ENCODE measurements at places on chromosomes 13 and 19.

- DNase-seq: no peak
Observed at GRCh38 chr19:45419396-45419795, 4.3 kb downstream of the ERCC1 start.

DNA sequence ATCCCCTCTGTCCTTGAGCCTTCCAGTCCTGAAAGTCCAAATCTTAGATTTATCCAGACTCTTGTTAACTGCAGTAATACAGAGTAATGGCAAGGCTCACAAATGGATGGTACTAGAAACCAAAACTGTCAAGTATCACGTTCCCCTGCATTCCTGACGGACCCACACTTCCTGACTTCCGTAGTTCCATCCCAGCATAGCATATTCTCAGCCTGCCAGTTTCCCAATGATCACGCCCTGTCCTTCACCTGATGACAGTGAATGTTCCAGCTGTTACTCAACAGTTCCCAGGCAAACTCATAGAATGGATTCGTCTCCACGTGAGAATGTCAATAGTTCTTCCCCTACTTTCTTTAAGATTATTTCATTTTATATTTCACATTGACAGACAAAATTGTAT is 33.6 kb downstream of the SLC7A1 start:
- no peak for DNase-seq

- no peak for DNase-seq
Observed at GRCh38 chr13:38819053-38819452, 132.2 kb downstream of the FREM2 start.

DNA sequence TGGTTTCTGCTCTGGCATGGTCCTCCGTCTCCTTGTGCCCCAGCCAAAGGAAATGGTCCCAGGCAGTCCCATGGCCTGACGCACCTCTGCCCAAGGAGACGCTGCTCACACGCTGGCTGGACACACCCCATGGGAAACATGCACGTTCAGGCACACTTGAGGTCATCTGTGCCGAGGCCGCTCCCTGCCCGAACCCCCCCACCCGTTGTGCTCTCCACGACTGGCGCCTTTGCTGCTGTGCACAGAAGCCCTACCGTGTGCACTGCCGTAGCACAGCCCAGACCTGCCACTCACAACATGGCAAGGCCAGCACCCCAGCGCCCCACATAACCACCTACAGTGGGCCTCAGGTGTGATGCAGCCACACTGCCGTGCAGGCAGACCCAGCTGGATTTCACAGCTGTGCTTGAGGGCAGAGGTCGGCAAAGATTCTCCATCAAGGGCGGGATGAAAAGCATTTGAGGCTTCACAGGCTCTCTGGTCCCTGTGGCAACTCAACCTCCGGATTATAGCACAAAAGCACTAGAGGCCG is 65.7 kb downstream of the SPACA7 start:
- no peak for DNase-seq

- DNase-seq: no peak
Observed at GRCh38 chr19:33825556-33825955, 28.9 kb downstream of the KCTD15 start.

DNA sequence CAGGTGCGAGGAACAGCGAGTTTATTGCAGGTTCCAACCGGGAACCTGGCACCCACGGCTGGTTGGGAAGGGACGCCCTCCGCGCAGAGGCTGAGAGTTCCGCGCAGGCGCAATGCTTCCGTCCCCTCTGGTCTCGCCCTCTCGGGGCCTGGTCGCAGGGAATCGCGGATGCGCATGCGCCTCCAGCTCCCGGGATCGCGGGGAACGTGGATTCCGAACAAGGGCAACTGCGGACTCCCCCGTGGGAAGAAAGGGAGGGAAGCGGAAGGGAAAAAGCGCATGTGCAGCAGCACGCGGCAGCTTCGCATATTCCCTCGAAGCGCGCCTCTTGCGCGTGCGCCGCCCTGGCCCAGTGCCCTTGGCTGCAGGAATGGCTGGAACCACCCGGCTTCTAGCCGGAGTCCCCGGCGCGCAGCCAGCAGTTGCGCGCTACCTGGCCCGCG is 1.1 kb downstream of the TSSK6 start:
- DNase-seq: no peak
